ENCODE measurements at places on chromosomes 2 and 18.

DNA sequence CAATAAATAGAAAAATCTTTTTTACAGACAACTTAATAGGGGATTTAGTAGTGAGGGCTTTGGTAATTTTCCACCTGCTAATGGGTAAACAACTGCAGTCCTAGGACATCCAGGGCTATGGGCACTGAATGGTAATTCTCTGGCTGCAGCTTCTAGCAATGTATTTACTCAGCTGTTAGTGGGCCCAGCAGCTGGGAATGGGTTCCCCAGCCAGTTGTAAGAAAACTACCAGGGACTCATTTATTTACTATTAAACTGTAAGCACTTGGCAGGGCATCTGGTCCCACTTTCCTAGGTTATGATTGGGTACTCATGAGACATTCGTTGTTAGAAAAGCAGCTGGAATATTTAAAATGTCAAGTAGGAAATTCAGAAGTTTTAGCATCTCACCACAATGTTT lies 363.8 kb upstream of the TRIB2 start:
- no peak for DNase-seq

GRCh38 chr2:28349546-28350165 lies 43.0 kb upstream of the FOSL2 start:
- no peak for DNase-seq

DNA sequence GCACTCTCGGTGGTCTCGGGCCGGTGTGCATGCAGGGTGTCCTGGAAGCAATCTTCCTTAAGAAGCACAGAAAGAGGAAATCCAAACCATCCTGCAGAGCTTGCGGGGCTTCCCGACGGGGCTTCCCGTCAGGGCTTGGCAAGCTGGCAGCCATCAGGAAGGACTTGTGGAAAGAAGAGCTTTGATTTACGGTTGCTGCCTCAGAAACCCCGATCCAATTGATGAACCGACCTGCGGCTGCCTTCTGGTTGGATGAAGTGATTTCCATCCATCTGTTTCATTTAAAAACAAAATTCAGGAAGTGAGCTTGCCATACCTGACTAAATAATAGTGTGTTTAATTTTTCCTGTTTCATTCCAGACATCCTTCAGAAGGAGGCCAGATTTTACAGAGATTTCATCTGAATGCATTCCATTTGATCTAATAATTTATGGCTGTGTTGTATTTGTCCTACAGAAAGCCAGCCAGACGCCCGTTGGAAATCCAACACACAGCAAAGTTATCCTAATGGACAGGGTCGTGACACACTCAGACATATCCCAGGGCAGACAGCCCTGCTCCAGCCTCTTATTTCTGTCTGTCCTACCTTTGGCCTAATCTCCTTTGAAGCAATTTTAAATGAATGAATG lies 141.3 kb downstream of the SEPTIN10 start:
- DNase-seq: no peak

GRCh38 chr18:49112031-49112430 lies 161.3 kb upstream of the SMAD7 start:
- no peak for DNase-seq

GRCh38 chr2:120612931-120613330 lies 122.7 kb upstream of the GLI2 start:
- DNase-seq: no peak

- DNase-seq: no peak
Observed at GRCh38 chr18:36711813-36712444, 116.9 kb downstream of the TPGS2 start.

DNA sequence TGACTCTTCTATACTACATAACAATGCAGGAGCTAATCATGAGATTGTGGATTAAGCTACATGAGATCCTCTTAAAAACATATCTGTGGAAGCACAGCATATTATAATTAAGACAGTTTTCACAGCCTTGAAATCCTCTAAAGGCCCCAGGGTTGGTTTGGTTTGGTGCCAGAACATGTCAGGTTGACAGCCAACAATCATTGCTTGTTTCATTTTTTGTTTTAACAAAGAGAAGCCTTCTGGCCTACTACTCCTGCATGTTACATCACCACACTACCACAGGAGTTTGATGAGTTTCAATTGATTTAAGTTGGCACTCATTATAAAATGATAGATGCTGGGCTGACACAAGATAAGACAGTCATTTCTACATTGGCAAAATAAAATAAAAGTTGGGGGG lies 255.9 kb upstream of the ERBB4 start:
- DNase-seq: no peak

DNA sequence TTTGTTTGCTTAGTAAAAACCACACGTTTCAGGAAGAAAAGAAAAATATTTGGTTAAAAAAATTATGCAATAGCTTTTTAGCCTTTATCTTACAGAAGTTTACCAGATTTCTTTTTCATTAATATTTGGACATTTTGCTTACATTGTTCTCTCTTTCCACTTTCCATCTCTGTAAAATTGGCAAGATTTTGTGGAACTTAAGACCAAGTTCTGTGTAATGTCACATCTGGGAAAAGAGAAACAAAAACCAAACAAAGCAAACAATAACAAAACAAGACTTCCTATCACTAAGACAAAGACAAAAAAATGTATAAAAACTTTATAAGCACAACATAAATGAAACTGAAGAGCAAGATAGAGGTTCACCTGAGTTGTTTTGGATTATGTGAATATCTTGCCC lies 1392.1 kb upstream of the CELF4 start:
- DNase-seq: no peak

GRCh38 chr2:107687073-107687472 lies 139.6 kb upstream of the RGPD4 start:
- no peak for DNase-seq

GRCh38 chr18:5997361-5997760 lies 102.0 kb upstream of the TMEM200C start:
- no peak for DNase-seq

- DNase-seq: no peak
Observed at GRCh38 chr2:63488118-63488713, 100.1 kb downstream of the WDPCP start.

DNA sequence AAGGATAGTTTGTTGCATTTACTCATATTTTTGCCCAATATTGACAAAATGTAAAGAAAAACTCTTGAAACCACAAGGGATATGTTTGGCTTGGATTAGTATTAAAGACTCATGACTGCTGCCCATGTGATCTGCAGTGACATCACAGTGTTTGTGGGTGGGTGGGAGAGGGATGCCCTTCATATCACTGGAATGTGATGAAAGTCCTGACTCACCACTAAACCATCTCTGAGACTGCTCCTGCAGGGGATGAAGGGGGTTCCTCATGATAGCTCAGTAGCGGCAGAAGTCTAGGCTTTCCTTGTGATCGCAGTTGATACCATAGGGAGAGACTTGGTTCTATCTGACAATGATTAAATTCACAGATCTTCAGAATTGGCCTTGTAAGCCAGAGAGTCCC lies 451.2 kb downstream of the CNTNAP5 start:
- no peak for DNase-seq

- DNase-seq: no peak
Observed at GRCh38 chr2:50143822-50144575, 887.9 kb downstream of the NRXN1 start.

DNA sequence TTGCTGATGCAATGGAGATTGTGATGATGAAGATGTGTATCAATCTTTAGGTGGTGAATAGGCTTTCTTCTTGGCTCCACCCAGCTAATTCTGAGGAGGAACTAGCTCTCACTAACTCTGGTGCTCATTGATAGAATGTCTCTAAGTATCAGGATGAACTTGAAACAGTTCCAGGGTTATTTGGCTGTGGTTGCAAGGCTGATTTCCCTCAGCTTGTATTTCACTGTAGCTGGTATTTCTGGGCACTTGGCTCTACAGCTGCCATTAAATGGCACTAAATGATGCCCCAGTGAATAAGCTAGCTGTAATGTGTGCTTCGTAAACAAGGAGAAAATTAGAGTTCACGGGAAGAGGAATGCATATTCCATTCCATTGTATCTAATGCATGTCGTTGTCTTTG lies 241.2 kb downstream of the RPIA start:
- no peak for DNase-seq

- no peak for DNase-seq
Observed at GRCh38 chr2:31327505-31327904, 87.0 kb downstream of the XDH start.

DNA sequence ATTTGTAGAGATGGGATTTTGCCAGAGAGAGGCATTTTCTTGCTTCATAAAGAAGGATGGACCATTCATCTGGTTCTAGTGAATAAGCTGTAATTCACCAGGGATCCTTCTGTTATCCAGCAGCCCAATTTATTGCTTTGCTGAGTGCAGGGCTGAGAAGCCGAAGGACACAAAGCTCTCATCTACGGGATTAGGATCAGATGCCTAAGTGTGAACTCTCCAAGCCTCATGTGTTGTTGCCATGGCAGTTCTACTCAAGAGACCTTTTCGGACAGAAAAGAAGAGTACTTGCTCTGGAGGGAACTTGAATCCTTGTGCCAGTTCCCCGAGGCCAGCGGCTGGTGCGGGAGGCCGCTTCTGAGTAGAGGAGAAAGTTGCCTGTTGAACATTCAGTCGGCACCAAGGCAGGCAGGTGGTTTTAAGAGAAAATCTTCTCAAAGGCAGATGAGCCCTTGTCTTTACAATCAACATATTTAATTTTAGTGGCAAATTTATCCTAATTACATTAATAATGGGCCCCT lies 38.4 kb upstream of the MBP start:
- DNase-seq: no peak
